Activated naive CD4-positive, alpha-beta T cell (primary cell): ENCODE measurements at places on chromosomes 11 and 22.

- no peak for DNase-seq
Measured at GRCh38 chr11:114209904-114210303, 86.3 kb upstream of the NNMT start.

GRCh38 chr22:31281733-31282132, 10.6 kb downstream of the PIK3IP1 start:
- peak; percentile 17 for DNase-seq

DNA sequence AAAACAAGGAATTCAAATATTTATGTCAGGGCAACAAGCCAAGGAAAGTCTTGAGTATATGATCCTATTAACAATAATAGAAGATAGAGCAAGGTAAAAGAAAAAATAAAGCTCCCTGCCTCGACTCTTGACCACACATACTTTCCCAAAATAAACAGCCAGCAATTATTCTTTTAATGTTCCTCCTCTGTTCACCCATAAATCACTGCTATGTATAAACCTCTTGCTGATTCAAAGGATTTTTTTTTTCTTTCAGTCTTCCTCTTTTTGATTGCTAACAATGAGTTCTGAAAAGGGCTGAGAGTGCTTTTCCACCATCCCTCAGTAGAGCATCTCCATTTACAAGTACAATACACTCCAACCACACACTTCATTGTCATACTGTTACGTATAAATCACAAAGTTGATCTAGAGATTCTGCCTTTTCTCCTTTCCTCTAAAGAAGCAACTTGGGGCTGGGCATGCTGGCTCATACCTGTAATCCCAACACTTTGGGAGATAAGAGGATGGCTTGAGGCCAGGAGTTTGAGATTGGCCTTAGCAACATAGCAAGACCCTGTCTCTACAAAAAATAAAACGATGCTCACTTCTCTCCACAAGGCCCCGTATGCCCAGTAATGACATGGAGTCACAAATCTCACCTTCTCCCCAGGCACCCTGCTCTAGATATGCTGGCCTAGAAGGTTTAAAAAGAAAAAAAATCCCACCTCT, 24.0 kb downstream of the RAB30 start:
- no peak for DNase-seq

- DNase-seq = no peak
Measured at GRCh38 chr22:35835998-35836691, 118.5 kb downstream of the APOL5 start.

GRCh38 chr11:94563848-94564467, 3.2 kb upstream of the PIWIL4 start:
- no peak for DNase-seq

- no peak for DNase-seq
Measured at GRCh38 chr11:35017528-35018342, 101.3 kb downstream of the PDHX start.

DNA sequence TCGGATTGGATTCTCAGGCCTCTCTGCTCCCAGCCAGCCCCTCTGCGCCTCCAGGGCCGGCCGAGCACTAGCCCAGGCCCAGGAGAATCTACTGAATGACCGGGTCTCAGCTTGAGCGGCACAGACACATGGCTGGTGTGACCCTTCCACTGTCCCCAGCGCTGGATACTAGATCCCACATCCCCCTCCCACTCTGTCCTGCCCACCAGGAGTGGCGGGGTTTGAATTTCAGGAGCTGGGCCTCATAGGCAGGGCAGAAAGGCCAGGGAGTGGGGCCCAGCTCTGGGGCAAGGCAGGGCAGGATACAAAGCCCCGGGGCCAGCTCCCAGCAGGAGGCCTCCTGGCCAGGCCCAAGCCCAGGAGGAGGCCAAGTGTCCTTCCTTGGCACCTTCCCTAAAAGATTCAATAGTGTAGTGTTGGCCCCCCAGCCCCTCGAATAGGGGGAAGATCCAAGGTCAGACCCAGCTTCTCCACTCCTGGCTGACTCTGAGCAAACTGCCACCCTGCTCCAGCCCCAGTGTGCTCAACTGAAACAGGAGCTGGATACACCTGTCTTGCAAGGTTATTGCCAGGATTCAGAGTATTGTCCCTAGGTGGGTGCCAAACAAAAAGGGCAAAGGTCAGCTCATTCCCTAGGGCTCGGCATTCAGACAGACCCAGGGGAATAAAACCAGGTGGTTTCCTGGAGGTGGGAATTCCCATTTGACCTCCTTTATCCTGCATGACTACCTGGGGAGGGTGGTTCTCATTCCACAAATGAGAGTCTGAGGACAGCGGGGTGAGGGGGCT, 22.5 kb upstream of the TCF20 start:
- DNase-seq = no peak

DNA sequence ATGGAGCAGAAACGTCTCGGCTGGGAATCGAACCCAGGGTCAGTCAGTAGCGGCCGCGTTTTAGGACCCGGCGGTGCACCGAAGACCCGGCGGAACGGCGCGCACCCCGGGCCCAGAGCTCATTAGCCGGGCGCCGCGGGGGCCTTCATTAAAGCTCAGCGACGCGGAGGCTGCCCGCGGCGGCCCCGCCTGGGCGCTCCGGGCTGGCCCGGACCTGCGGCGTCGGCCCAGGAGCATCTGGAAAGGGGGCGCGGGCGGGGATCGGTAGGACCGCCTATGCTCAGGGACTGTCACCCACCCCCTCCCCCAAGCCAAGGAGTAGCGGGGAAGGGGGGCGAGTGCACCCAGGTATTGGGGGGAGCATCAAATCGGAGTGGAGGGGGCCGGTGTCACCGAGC, 52.2 kb downstream of the CYTH4 start:
- no peak for DNase-seq

- no peak for DNase-seq
Measured at GRCh38 chr22:40463017-40463631, 92.7 kb downstream of the SGSM3 start.

DNA sequence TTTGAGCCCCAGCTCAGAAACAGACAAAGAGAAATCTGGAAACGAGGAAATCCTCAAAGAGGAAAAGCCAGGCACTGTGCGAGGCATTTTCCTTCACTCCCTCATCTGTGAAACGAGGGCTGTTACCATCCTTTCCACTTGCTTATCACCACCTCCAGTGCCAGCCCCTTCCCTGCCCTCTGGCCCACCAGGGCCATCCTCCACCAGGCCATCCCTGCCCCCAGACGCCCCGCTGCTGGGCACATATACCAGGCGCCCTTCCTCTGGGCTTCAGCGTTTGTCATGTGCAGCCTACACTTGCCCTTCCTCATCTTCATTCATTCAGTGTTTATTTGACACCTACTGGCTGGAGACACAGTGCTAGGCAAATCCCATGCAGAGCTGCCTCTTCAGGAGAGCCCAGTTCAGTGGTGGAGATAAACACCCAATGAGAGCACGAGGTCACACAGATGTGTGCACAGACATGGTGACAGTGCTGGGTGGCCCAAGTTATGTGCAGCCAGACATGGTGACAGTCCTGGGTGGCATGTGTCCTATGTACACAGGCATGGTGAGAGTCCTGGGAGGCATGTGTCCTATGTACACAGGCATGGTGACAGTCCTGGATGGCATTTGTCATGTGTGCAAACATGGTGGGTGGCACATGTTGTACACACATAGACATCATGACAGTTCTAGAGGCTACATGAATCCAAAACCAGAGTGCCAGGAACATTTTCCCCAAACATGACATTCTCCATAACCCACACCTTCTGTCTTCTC, 9.7 kb downstream of the SPTBN2 start:
- DNase-seq = no peak

DNA sequence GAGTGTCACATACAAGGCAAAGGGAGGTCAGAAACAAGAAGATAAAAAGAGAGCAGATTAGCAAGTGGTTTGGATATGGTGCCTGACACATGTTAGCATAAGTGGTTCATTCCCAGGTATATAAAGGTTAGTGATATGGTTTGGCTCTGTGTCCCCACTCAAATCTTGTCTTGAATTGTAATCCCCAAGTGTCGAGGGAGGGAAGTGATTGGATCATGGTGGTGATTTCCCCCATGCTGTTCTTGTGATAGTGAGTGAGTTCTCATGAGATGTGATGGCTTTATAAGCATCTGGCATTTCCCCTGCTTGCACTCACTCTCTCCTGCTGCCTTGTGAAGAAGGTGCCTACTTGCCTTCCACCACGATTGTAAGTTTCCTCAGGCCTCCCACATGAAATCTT, 12.1 kb upstream of the DKK3 start:
- DNase-seq = no peak

DNA sequence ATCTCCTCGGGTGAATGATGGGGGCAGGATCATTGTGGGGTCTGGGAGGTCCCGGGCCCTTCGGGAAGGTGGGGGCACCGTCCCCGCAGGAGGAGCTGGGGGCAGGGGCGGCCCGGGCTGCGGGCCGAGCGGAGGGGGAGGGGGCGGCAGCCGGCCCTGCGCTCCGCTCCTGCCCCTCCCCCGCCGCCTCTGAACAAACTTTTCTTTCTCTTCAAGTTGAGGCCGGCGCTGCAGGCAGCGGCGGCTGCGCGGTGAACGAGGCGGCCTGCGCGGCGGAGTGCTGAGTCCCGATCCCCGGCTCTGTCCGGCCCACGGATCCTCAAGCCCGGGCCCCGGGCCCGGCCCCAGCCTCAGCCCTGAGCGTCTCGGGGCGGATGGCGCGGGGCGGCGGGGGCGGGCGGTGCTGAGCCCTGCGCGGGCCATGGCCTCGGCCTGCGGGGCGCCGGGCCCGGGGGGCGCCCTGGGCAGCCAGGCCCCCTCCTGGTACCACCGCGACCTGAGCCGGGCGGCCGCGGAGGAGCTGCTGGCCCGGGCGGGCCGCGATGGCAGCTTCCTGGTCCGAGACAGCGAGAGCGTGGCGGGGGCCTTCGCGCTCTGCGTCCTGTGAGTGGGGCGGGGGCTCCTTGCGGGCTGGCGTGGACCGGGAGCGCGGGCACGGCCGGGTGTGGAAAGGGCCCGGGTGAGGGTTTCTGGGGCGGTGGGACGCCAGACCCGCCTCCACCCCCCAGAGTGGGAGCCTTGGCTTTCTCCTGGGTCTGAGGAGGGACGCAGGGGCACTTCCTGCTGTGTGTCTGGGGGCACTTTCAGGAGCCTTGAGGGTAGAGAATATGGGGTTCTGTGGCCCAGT, at the start of gene INPPL1:
INPPL1 (plus strand) TSS at position 204 of the 847 bp plus-strand sequence; CDS start at position 422, 218 bp downstream.
- DNase-seq = peak; percentile 19

DNA sequence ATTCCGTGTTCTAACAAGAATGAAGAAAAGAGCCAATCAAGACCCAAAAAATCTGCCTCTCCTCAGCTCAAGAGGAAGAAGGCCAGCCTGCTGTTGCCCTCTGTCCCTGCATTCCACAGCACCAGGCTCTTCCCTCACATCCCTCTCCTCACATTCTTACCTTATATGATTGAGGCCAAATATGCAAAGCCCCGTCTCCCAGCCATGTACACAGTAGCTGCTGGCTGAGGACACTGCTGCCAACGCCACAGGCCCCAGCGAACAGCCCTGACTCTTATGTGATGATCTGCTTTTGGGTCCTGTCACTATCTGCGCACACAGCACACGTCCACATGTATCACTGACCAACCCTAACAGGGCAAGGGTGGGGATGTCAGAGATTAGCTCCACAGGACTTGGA, 60.2 kb downstream of the MICAL3 start:
- DNase-seq = no peak

- no peak for DNase-seq
Measured at GRCh38 chr11:80816454-80816847, 1375.6 kb upstream of the TENM4 start.

- no peak for DNase-seq
Measured at GRCh38 chr11:116505298-116506262, 267.2 kb downstream of the BUD13 start.

GRCh38 chr11:30405385-30405784, 82.5 kb downstream of the ARL14EP start:
- no peak for DNase-seq

- no peak for DNase-seq
Measured at GRCh38 chr22:39434243-39434653, 22.6 kb upstream of the MGAT3 start.

DNA sequence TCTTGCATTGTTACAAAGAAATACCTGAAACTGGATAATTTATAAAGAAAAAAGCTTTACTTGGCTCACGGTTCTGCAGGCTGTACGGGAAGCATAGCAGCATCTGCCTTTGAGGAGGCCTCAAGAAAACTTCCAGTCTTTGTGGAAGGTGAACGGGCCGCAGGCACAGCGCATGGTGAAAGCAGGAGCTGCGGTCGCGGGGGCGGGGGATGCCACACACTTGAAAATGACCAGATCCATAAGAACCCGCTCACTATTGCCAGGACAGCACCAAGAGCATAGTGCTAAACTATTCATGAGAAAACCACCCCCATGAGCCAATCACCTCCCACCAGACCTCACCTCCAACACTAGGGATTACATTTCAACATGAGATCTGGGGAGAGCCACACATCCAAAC, 45.6 kb upstream of the SEPTIN5 start:
- no peak for DNase-seq

- no peak for DNase-seq
Measured at GRCh38 chr11:118434553-118435289, 1.6 kb upstream of the KMT2A start.

- no peak for DNase-seq
Measured at GRCh38 chr11:6129635-6130034, 22.2 kb downstream of the OR56B4 start.

DNA sequence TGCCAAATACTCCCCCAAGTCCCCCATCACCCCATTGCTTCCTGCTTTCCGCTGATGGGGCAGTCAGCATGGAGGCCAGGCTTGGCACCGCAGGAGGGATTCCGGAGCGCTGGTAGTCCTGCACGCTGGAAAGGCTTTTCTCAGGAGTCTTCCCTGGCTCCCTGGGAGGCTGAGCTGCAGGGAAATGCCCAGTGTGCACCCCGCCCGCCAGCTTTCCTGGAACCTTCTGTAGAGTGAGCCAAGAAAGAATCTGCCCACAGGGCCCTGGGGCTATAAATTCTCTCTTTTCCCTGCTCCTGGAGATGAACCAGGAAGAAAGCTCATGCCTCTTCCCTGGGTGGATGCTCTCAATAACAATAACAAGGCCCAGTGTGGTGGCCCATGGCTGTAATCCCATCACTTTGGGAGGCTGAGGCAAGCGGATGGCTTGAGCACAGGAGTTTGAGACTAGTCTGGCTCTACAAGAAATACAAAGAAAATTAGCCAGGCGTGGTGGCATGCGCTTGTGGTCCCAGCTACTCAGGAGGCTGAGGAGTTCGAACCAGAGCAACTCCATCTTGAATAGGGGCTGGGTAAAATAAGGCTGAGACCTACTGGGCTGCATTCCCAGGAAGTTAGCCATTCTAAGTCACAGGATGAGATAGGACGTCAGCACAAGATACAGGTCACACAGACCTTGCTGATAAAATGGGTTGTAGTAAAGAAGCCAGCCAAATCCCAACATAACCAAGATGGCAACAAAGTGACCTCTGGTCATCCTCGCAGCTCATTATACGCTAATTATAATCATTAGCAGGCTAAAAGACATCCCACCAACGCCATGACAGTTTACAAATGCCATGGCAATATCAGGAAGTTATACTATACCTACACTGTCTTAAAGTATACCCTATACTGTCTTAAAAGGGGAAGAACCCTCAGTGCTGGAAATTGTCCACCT, 46.4 kb upstream of the FTH1 start:
- no peak for DNase-seq
